ENCODE measurements at places on chromosomes 3 and 15.
A peak's percentile ranks its signal among the peaks of the same experiment; 100 is the strongest.

DNA sequence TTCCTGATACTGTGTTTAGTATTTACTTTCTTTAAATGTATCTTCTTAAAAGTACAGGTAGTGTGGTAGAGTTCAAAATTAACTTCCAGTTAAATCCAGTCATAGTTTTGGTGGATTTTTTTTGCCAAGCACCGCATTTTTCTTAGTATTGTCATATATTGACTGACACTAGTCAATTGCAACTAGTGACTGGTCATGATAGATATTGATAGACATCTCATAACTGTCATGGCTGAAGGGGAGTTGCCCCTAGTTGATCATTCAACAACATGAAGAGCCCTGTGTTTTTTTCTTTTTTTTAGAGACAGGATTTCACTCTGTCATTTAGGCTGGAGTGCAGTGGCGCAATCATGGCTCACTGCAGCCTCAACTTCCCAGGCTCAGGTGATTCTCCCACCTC is 22.1 kb downstream of the RAB8B start:
- no peak for DNase-seq

- no peak for DNase-seq
Measured at GRCh38 chr15:74384566-74384880, 17.1 kb upstream of the CYP11A1 start.

DNA sequence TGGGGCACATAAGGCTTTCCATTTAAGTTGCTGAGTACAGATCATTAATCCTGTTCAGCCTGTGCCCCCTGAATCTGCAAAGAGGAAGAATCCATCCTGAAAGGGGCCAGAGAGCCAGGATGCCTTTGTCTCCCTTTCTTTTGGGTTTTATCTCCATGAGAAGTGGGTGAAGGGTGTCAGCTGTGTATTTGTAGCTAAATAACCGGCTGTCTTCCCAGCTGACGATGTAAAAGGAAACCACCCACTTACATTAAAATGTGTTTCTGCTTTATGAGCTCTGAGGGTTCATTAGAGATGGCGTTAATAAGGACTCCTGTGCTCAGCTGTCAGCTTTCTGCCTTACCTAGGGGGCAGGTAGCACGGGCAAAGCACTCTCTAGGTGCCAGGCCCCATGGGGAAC is 83.4 kb downstream of the SLCO3A1 start:
- DNase-seq, result no peak

GRCh38 chr3:23264413-23264812 is 61.3 kb downstream of the UBE2E2 start:
- DNase-seq, result no peak

DNA sequence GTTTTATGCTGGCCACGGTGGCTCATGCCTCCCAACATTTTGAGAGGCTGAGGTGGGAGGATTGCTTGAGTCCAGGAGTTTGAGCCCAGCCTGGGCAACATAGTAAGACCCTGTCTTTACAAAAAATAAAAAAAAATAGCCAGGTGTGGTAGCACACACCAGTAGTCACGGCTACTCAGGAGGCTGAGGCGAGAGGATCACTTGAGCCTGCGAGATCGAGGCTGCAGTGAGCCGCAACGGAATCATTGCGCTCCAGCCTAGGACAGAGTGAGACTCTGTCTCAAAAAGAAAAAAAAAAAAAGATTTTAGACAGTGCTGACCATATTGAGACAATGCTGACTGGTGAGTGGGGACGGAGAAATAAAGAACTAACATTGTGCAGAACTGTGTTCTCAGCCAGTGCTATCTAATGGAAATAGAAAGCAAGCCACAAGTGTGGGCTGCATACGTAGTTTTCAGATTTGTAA is 67.2 kb downstream of the ST6GAL1 start:
- DNase-seq, result no peak

GRCh38 chr3:4984511-4984864 is 5.3 kb downstream of the BHLHE40 start:
- DNase-seq, result no peak

- no peak for DNase-seq
Measured at GRCh38 chr3:20462226-20462625, 276.2 kb upstream of the SGO1 start.

GRCh38 chr3:110165753-110166152 is 828.4 kb upstream of the DPPA4 start:
- DNase-seq, result peak; percentile 63

GRCh38 chr3:56629047-56629446 is 54.0 kb downstream of the TASOR start:
- DNase-seq, result no peak

- no peak for DNase-seq
Measured at GRCh38 chr3:39707314-39707909, 102.0 kb upstream of the MYRIP start.

GRCh38 chr3:111870620-111871019 is 11.6 kb downstream of the PHLDB2 start:
- DNase-seq, result no peak

- DNase-seq, result no peak
Measured at GRCh38 chr15:74683758-74684157, 12.1 kb downstream of the EDC3 start.

- no peak for DNase-seq
Measured at GRCh38 chr3:123749711-123750110, 134.4 kb downstream of the MYLK start.

- no peak for DNase-seq
Measured at GRCh38 chr3:901953-902778, 190.7 kb upstream of the CNTN6 start.

DNA sequence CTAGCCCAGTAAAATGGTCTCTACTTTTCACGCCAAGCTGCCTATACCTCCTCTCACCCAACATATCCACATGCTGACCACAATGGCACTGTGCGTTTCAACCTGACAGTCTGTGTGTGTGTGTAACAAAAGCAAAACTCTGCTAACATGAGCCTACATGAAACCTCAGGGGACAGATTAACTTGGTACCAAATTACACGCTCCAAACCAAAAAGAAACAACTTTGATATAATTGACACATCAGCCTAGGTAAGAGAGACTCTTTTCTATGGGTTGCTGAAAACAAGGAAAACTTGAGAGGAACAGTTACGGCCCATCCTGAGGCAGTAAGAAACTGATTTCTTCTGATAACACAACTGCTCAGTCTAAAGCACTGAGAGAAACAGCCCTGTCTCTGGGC is 31.5 kb downstream of the IGF2BP2 start:
- no peak for DNase-seq

DNA sequence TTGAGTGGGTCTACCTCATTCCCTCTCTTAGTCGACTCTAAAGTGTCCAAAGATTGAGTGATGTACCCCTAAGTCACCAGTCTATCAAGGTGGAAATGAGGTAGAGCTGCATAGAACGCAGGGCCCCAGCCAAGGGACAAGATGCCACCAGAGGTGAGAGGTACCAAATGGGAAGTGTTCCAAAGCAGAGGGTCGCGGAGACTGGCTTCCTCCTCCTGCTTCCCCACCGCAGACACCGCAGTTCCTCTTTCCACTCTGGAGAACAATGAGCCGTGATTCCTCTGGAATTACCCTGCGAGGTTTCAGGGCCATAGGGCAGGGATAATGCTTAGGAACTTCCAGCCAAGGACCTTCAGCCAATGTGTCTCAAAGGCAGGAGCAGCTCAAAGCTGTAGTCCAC is 55.8 kb downstream of the DAPK2 start:
- DNase-seq, result no peak
